Astrocyte of the spinal cord (primary cell): ENCODE measurements at places on chromosomes 1 and 21.

- no peak for DNase-seq
Observed at GRCh38 chr1:232682248-232682647, 52.3 kb upstream of the SIPA1L2 start.

DNA sequence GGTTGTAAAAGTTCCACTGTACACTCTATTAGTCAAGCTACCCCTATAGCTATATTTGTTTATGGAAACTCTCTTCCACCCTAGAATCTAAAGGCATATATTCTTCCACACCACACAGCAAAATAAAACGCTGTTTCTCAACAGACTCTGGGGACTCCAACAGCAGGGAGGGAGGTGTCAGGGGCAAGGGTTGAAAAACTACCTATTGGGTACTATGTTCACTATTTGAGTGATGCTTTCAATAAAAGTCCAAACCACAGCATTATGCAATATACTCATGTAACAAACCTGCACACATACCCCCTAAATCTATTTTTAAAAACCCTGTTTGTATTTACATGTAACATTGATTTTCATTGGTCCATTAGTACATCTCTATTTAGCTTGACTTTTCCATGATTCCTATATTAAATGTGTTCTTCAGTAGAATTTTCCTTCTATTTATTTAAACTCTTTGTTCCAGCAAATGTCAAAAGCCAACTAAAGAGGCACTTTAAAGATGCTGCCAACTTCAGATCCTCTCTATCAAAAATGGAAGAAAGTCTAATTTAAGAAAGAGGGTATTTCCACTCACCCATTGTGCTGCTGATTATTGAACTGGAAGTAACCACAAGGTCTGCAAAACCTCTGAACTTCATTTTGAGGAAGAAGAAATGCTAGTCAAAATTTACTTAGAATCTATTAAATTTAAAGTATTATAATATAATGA lies 26.2 kb downstream of the RGS7 start:
- no peak for DNase-seq

DNA sequence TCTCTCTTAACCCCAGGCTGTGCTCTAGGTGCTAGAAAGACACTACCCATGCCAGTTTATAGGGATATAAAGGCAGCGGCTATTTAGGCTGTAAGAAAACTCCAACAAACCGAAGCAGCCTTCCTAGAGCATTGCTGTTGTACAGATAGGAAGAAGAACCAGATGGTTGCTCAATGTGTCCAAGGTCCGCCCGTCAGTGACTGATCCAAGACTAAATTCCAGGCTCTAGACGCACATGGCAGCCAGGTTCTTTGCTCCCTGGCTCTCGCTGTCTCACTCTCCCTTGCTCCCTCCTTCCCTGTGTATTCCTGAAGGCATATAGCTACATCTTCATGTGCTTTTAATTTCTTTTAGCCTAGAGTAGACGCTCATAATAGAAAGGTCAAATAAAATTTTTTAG lies 303.4 kb downstream of the KIF26B start:
- no peak for DNase-seq

GRCh38 chr1:157073944-157074685 lies 25.5 kb downstream of the ETV3L start:
- peak; percentile 44 for DNase-seq

DNA sequence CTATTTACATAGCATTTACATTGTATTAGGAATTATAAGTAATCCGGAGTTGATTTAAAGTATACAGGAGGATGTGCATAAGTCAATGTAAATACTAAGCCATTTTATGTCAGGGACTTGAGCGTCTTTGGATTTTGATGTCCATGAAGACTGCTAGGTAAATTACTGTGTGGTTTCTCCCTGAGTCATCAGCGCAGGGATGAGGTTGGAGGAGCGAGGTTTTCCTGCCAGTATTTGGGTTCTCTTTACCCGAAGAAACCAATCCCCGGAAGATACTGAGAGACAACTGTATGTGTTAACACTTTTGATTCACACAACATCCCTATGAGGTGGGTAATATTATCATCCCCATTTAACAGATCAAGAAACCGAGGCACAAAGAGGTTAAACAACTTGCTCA lies 29.3 kb downstream of the BATF3 start:
- no peak for DNase-seq

GRCh38 chr1:178821134-178821866 lies 49.6 kb downstream of the ANGPTL1 start:
- DNase-seq, result no peak

DNA sequence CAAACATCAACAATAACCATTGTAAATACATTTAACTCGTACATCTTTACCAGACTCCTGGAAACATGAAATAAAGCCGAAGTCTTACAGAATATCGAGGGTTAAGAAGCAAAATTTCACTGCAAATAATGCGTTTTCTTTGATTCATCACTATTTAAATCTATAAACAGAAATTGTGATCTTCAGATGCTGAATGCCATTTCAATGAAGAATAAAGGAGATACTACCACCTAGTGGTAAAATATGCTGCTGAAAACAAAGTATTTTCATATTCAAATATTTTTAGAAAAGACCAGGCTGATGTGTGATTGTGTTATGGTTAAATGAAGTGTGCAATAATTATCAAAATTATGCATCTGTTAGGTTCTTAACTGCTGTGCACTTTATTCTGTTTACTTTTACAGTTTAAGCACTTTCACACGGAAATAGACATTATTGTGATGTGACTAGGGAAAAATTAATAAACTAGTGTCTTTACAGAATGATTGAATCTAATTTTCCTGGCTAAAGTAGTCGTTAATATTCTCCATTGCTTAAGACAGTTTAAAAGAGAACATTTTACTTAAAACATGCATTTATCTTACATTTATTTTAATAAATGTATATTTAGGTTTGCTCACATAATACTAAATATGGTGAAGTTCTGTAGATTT lies 1093.1 kb downstream of the MRPL39 start:
- DNase-seq, result peak; percentile 9

DNA sequence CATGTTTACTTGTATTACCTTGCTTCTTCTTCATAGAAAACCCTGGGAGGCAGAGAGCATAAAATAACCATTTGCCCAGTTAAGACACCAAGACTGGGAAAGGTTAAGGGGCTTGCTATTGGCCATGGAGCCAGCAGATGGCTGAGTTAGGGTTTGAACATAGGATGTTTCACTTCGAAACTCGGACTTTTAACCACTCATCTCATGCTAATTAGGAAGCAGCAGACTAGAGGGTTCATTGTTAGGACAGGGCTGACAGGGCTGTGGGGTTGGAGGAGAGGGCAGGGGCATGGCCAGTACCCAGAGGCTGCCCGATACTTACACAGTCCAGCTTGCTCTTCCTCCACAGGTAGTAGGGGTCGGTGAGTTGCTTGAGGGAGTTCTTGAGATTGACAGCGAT lies 17.0 kb downstream of the SLC26A9 start:
- no peak for DNase-seq

GRCh38 chr21:44868707-44869106 lies 4.8 kb downstream of the PTTG1IP start:
- DNase-seq, result no peak

- peak; percentile 67 for DNase-seq
Observed at GRCh38 chr1:108560874-108561459, 1.1 kb downstream of the EEIG2 start.

DNA sequence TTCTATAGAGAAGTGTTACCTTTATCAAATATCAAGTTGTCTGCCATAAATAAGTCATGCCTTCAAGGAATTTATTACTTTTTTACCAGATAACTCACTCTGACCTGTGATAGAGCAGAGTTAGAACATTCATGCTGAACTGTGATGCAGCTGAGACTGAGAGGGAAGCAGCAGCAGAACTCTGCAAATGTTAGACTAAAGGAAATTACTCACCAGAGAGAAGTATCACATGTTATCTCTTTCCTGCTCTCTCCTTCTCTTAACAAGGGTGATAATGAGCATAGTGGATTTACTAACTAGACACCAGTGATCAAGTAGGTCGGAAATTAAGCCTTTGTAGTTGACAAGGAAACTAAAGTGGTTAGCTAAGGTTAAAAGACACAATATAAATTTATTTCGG lies 181.6 kb downstream of the RASAL2 start:
- DNase-seq, result peak; percentile 5

- no peak for DNase-seq
Observed at GRCh38 chr1:46184920-46185658, 8.8 kb upstream of the P3R3URF start.

DNA sequence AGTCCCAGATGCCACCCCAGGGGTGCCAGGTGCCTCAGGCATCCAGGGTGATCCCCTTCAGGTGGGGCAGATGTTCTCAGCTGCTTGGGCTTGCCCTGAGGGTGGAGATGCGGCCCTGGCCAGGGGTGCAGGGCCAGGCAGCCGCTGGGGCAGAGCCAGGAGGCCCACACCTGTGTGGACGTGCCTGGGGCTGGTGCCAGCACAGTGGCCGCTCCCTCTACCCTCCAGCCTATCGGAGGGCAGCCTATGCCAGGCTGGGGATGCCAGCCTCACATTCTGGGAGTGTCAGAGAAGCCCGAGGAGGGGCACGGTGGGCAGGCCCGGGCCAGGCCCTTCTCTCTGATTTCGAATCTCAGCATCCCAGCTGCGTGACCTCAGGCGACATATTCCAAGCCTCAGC lies 96.5 kb upstream of the WNT4 start:
- no peak for DNase-seq

- DNase-seq, result no peak
Observed at GRCh38 chr1:208279826-208280588, 35.8 kb upstream of the PLXNA2 start.

GRCh38 chr1:203207751-203208150 lies 21.2 kb upstream of the CHI3L1 start:
- DNase-seq, result no peak

DNA sequence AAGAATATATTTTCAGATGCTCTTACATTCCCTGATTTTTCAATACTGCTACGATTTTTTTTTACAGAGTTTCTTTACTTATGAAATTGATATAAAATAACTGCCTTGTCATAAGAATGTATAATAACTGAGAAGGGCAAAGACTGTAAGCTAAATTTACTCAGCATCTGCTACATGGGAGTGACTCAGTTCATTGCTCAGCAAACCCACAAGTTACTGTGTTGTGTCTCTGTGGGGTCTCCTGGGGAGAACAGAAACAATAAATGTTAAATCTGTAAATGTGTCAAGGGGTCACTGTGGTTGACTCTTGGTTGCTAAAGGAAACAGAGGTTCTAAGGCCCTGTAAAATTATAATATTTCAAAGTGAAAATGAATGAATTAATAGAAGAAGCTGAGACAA lies 210.3 kb upstream of the CACYBP start:
- peak; percentile 91 for DNase-seq

DNA sequence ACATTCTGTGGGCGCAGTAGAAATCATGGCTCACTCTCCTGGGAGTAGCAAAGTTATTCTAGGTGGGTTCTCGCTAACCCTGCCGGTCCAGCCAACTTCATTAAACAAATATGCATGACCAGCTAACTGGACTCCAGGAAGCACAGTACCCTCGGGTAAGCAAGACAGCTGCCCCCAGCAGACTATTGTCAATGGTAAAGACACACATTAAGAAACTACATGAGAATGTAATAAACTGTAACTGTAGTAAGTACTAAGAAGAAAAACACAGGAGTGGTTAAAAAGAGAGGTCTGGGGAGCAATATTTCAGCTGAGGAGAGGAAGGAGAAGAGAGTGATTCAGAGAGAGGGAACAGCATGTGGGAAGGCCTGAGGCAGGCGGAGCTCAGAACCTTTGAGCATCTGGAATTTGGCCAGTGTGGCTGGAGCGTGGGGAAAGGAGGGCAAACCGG lies 7.4 kb downstream of the SLC2A5 start:
- DNase-seq, result peak; percentile 68

DNA sequence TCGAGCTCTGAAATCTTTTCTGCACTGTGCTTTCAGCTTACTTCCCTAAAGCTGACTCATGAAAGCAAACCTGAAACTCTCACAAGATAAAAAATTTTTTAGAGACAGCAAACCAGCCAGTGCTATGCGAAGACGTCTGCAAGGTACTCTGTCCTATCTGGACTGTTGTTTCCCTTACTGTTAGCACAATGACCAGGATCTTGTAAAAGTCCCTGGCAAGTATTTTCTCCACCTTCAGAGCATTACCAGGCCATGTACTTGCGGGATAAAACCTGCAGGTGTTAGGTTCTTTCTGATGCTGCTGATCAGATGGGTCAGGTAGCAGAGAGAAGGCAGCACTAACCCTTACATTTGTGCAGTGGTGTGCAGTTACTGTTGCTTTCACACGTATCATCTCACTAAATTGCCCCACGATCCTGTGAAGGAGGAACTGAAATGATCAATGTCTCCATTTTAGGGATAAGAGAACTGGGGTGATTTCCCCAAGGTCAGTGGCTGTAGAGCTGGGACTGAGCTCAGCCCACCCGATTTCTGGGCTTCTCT lies 56.6 kb downstream of the PLXNA2 start:
- no peak for DNase-seq

DNA sequence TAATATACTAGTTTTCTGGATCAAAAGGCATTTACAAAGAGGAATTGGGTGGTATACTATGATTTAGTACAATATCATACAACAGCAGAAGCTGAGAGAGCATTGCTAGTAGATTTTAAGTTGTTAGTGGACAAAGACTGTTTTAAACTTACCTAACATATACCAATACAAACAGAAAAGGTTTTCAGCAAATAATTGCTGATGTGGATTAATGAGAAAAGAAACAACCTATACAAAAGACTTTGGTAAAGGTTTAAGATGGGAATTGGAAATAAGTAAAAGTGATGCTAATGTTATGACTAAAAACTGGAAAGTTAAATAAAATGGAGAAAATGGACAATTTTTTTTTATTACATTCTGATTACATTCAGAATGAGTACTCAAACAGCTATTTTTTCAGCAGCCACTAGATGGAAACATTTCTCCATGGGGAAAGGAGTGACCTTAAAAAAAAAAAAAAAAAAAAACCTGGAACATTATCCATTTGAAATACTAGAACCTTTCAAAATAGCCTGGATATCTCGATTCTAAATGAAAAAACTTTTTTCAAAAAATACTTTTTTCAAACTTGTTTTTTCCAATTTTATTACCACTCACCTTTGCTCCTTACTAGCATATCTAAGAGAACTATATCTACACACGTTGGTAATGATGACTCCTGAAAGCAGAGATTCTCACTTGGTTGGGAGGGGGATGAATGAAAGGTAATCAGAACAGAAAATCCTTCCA lies 55.4 kb downstream of the EPRS1 start:
- DNase-seq, result peak; percentile 52

GRCh38 chr1:30780409-30780808 lies 22.8 kb upstream of the LAPTM5 start:
- DNase-seq, result no peak
